Cortex of kidney (tissue), 1 donor: ENCODE measurements at places on chromosomes 2 and 18.

- no peak for DNase-seq
Measured at GRCh38 chr2:26706616-26707473, 14.3 kb downstream of the KCNK3 start.

GRCh38 chr2:70988726-70989648 lies 5.7 kb downstream of the TEX261 start:
- no peak for DNase-seq

DNA sequence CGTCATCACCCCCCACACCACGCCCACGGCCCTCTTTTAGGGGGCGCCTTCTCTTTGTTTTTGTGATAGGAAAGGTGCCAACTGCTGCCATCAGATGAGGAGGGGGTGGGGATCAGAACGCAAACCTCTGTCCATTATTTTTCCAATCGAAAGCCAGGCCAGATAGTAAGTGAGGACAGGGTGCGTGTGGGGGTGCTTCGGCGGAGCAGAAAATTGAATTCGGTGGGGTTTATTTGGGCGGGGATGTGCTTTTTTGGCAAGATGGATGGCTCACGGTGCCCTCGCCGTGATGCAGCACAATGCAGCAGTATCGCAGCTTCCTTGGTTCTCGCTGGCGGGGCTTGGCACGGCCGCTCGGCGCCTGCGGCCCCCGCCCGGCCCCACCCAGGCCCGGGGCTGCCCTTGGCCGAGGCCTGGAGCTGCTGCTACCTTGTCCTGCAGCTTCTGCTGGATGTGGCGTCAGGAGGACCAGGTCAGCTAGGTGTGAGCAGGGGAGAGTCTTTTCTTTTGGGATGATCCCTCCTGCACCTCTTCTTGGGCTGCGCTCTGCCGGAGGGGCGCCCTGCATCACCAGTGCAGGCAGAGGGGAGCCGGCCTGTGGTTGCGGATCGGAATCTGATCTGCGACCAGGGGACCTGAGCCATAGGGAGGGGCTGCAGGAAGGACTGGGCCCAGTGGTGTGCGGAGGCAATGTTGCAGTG lies 1.3 kb downstream of the SPTBN1 start:
- no peak for DNase-seq

GRCh38 chr2:31415421-31415820 lies 879 bp upstream of the XDH start:
- no peak for DNase-seq

DNA sequence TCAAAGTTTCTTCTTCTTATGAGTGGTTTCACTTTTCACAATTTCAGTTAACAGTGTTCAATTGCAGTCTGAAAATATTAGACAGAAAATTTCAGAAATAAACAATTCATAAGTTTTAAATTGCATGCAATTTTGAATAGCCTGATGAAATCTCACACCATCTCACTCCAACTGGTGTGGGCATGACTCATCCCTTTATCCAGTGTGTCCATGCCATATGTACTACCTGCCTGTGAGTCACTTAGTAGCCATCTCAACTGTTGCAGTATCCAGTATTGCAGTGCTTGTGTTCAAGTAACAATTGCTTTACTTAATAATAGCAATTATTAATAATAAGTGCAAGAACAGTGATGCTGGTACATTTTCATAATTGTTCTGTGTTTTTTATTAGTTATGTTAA lies 1202.5 kb downstream of the DSC3 start:
- DNase-seq: no peak

- no peak for DNase-seq
Measured at GRCh38 chr2:33890686-33891085, 291.6 kb upstream of the FAM98A start.

GRCh38 chr2:220227266-220227920 lies 600.0 kb downstream of the SLC4A3 start:
- no peak for DNase-seq

GRCh38 chr2:150147889-150148683 lies 339.4 kb downstream of the RND3 start:
- DNase-seq: no peak

DNA sequence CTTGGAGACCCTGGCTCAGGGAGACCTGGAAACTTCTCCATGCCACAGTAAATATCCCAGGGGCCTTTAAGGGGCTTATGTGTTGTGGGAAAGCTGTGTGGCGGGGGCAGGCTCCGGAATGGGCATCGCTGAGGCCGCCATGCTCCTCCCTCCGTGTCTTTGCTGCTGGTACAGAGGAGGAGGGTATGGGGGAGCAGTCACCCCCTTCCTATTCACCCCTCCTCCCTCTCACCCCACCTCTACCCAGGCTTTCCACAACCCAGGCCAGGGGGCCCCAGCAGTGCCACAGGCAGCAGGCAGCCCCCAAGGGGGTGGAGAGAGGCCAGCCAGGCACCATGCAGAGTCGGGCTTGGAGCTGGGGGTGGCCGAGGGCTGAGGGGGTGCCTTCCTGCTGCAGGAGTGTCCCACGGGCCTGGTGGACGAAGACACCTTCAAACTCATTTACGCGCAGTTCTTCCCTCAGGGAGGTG lies 28.0 kb upstream of the FAHD2A start:
- DNase-seq: no peak
